ENCODE measurements at places on chromosomes 2 and 18.

DNA sequence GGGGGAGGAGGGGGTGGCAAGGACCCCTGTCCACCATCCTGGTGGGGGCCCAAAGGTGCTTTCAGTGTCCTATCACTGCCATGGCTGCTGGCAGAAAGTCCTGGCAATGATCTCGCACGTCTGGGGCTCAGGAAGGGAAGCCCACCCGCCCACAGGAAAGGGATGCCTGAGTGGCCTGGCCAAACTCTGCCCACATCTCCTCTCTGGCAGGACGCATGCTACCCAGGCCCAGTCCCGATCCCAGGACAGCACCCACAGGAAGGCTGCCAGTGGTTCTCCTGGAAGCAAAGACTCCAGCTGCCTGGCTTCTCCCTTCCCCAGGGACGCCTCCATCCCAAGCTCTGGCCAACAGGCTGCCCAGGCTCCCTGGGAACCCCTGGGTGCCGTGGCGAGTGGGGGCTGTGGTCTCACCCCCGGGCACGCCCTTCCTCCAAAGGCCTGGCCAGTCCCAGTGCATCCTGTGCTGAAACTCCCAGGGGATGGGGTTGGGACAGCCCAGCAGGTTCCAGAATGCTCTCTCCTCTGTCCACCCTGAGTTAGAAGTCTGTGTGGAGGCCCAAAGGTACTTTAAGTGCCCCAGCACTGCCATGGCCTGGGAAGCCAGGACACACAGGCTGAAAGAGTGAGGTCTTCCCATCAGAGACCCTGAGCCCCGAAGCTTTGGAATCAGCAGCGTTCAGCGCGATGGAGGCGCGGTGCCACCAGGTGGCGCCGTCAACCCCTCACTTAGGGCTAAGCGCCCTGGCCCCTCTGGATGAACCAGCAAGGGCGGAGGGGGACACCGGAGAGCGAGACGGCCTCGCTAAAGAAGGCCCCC, 29.8 kb upstream of the TAF1B start:
- H3K27me3 ChIP-seq: no peaks in the 10 kb centered on the region
- H3K4me1 ChIP-seq: peaks cover 10% of the 10 kb centered on the region
- no peak overlapping the region for H3K4me3 ChIP-seq
- peak; percentile 84 for DNase-seq

GRCh38 chr2:207663870-207664545, 38.8 kb upstream of the METTL21A start:
- H3K4me3 ChIP-seq: no peak overlapping the region
- no peak for DNase-seq
- no peak overlapping the region for H3K27ac ChIP-seq
- H3K27me3 ChIP-seq: no peaks in the 10 kb centered on the region

GRCh38 chr18:11147962-11148679, 1.2 kb downstream of the PIEZO2 start:
- H3K27me3 ChIP-seq: peaks cover 43% of the 10 kb centered on the region
- H3K4me1 ChIP-seq: no peaks in the 10 kb centered on the region

- DNase-seq: no peak
- H3K36me3 ChIP-seq: no peaks in the 10 kb centered on the region
- H3K4me1 ChIP-seq: no peaks in the 10 kb centered on the region
- H3K4me3 ChIP-seq: no peak overlapping the region
- no peaks in the 10 kb centered on the region for H3K27me3 ChIP-seq
- H3K27ac ChIP-seq: no peak overlapping the region
Measured at GRCh38 chr2:5290900-5291546, 401.2 kb upstream of the SOX11 start.

DNA sequence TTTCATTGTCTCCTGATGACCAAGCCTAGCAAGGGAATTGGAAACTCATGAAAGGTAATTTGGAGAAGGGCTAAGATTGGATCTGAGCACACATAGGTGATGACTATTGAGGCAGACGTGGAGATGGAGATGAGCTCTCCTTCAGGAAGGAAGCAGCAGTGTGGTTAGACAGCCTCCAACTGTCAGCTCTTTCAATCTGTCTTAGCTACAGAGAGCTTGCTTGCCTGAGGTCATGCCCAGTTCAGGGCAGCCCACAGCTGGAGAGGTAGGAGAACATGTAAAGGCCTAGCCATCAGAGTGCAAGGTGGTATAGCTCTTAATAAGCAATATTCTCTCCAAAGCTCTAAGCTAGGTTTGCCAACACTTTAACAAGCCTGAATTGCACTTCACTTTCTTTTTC, 79.2 kb downstream of the THSD7B start:
- DNase-seq: no peak
- no peak overlapping the region for H3K4me3 ChIP-seq
- H3K27ac ChIP-seq: no peak overlapping the region
- H3K27me3 ChIP-seq: no peaks in the 10 kb centered on the region

GRCh38 chr2:780002-780401, 102.8 kb upstream of the TMEM18 start:
- H3K27ac ChIP-seq: no peak overlapping the region
- no peak for DNase-seq
- no peaks in the 10 kb centered on the region for H3K4me1 ChIP-seq
- no peaks in the 10 kb centered on the region for H3K36me3 ChIP-seq

DNA sequence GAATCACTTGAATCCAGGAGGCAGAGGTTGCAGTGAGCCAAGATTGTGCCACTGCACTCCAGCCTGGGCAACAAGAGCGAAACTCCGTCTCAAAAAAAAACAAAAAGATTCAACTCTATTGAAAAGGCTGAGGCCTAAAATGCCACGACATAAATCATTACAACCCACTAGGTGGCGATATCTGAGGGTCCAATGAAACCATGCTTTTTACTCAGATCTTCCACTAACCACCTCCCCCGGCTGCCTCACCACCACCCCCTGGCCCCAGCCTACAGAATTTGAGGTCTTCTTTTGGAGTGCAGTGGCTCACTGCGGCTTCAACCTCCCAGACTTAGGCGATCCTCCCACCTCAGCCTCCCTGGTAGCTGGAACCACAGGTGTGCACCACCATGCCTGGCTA, 57.5 kb downstream of the AP1S3 start:
- DNase-seq: peak; percentile 48
- no peak overlapping the region for H3K27ac ChIP-seq
- peaks cover 1% of the 10 kb centered on the region for H3K4me1 ChIP-seq
- no peaks in the 10 kb centered on the region for H3K27me3 ChIP-seq
- H3K4me3 ChIP-seq: no peak overlapping the region

DNA sequence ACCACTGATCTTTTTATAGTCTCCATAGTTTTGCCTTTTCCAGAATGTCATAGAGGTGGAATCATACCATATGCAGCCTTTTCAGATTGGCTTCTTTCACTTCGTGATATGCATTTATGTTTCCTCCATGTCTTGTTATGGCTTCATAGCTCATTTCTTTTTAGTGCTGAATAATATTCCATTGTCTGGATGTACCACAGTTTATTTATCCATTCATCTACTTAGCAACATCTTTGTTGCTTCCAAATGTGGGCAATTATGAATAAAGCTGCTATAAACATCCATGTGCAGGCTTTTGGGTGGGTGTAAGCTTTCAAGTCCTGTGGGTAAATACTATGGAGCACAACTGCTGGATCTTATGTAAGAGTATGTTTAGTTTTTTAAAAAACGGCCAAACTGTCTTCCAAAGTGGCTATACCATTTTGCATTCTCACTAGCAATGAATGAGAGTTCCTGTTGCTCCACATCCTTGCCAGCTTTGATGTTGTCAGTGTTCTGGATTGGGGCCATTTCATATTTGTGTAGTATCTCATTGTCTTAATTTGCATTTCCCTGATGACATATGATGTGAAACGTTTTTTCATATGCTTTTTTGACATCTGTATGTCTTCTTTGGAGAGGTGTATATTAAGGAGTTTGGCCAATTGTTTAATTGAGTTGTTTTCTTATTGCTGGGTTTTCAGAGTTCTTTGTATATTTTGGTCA, 20.6 kb downstream of the STPG4 start:
- peaks cover 7% of the 10 kb centered on the region for H3K36me3 ChIP-seq
- no peak for DNase-seq
- no peaks in the 10 kb centered on the region for H3K4me1 ChIP-seq
- no peaks in the 10 kb centered on the region for H3K27me3 ChIP-seq

GRCh38 chr2:157501026-157501425, 57.1 kb upstream of the CYTIP start:
- H3K36me3 ChIP-seq: no peaks in the 10 kb centered on the region
- no peak overlapping the region for H3K4me3 ChIP-seq
- H3K27ac ChIP-seq: no peak overlapping the region
- H3K27me3 ChIP-seq: peaks cover 3% of the 10 kb centered on the region
- peaks cover 26% of the 10 kb centered on the region for H3K4me1 ChIP-seq
- no peak for DNase-seq

GRCh38 chr18:46718501-46719341, 38.1 kb downstream of the ST8SIA5 start:
- H3K27ac ChIP-seq: no peak overlapping the region
- DNase-seq: no peak
- no peak overlapping the region for H3K4me3 ChIP-seq

DNA sequence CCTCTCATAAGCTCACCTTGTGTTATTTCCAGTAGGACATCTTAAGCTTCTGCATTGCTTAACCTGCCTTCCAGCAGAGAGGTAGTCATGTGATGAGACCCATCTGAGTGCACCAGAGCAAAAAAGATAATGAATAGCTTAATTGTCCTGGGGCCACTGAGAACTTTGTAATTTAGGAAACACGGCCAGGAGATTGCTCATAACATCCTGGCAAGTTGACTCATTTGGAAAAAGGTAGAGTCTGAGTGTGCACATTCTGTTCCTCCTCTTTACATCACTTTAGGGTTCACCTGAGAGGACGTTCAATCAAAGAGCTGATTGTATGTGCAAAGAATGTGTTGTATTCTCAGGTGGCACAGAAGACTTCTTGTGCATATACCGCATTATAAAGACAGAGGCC, 830.2 kb upstream of the SOX11 start:
- DNase-seq: no peak
- no peak overlapping the region for H3K4me3 ChIP-seq
- no peaks in the 10 kb centered on the region for H3K4me1 ChIP-seq
- no peak overlapping the region for H3K27ac ChIP-seq
- no peaks in the 10 kb centered on the region for H3K36me3 ChIP-seq

GRCh38 chr18:72727038-72727655, 140.6 kb downstream of the NETO1 start:
- H3K36me3 ChIP-seq: no peaks in the 10 kb centered on the region
- H3K27ac ChIP-seq: no peak overlapping the region
- no peaks in the 10 kb centered on the region for H3K27me3 ChIP-seq

GRCh38 chr2:29865512-29865911, 55.9 kb downstream of the ALK start:
- DNase-seq: no peak
- H3K4me3 ChIP-seq: no peak overlapping the region
- H3K36me3 ChIP-seq: no peaks in the 10 kb centered on the region
- peaks cover 31% of the 10 kb centered on the region for H3K27me3 ChIP-seq
- no peak overlapping the region for H3K27ac ChIP-seq

DNA sequence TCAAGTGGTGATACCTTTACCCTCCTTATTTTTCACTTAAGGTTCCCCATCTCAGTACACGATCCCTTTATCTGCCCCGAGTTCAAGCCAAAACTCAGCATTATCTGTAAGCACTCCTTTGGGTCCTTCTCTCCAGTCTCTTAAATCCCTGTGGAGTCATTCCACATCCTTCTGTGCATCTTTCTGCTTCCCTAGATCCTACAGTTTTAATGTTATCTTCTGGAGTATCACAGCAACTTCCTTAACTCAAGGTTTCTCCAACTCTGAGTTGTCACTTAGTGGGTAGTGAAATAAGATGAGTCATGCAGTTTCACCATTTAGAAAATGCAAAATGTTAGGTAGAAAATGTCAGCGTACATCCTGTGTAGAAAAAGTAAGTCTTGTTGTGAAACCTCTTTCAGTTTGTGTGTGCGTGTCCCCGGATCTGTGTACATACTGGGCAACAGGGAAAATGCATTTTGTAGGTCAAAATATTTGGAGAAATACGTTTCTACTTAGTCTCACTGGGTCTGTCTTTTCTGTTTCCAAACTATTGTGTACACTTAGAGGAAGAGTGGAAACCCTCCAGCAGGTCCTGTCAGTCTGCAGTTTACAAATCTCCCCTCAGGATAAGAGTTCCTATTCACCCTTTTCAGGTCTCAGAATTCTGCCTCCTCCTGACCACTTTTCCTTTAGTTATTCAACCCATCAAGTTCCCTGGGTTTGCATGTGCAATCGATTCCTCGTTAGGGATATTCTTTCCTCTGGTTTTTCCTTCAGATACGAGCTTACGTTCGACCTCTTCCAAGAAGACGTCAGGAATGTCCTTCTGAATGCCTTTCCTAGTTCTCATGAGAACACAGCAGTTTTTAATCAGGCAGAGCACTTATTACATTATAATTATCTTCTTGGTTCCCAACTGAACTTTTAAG, 154.8 kb downstream of the TGIF1 start:
- no peak overlapping the region for H3K4me3 ChIP-seq
- peaks cover 19% of the 10 kb centered on the region for H3K4me1 ChIP-seq
- H3K36me3 ChIP-seq: no peaks in the 10 kb centered on the region
- H3K27ac ChIP-seq: no peak overlapping the region
- DNase-seq: no peak
- no peaks in the 10 kb centered on the region for H3K27me3 ChIP-seq

- H3K27me3 ChIP-seq: no peaks in the 10 kb centered on the region
- no peak overlapping the region for H3K27ac ChIP-seq
- peaks cover 5% of the 10 kb centered on the region for H3K4me1 ChIP-seq
- no peak overlapping the region for H3K4me3 ChIP-seq
Measured at GRCh38 chr2:119293254-119293653, 69.6 kb downstream of the STEAP3 start.

DNA sequence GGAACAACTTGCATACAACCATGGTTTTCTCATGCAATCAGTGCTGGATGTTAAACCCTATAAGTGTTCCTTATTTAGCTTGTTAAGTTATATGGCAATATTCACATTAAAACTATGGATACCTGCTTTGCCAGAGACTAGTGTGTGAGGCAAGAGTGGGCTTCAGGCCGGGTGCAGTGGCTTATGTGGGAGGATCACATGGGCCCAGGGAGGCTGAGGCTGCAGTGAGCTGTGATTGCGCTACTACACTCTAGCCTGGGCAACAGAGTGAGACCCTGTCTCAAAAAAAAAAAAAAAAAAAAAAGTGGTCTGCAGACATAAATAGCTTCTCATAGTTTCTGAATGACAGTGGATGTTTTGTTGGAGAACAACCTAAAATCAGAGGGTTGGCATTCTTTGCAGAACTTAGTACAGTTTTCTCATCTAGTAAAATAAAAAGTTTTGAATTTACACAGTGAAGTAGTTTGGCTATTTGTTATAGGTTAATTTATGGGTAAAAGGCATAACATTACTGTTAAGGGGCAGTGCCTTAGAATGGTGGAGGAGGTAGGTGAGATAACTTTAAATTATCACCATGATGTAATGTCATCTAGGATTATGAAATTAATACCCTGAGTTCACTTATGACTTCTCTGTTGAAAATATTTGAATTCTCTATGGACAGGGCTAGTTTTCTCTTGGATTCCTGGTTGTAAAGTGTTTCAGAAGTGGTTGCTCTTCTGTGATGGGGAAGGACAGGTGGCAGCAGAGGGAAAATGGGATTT, 5.3 kb downstream of the CERS6 start:
- H3K27me3 ChIP-seq: no peaks in the 10 kb centered on the region
- no peak overlapping the region for H3K4me3 ChIP-seq
- peaks cover 73% of the 10 kb centered on the region for H3K4me1 ChIP-seq
